ENCODE measurements at places on chromosomes 16 and 17.

DNA sequence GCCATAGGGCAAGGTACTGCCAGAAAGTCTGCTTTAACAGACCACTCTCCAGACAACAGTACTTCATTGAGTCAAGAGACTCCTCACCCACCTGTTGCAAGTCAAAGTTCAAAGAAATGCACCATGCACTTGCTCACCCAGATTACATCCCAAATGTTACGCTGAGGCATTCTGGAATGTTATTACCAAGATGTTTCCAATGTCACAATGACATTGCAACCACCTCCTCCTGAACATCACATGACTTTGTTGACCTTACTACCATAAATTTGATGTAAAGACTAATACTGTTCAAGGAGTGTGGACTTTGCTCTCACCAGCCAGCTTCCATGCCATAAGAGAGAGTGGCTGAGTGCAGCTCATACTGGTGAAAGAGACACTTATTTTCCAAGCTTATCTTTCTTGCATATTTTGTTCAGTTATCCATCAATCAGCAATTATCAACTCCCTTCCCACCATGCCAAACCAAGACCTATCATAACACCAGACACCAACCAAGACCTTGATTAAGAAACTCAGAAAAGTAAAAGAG, 58.5 kb upstream of the BCAR1 start:
- no peak for DNase-seq

GRCh38 chr17:55750750-55751657, at the start of gene PCTP:
PCTP (plus strand) TSS chr17:55751051; CDS start chr17:55751104, 53 bp downstream.
- DNase-seq, result peak; percentile 97

DNA sequence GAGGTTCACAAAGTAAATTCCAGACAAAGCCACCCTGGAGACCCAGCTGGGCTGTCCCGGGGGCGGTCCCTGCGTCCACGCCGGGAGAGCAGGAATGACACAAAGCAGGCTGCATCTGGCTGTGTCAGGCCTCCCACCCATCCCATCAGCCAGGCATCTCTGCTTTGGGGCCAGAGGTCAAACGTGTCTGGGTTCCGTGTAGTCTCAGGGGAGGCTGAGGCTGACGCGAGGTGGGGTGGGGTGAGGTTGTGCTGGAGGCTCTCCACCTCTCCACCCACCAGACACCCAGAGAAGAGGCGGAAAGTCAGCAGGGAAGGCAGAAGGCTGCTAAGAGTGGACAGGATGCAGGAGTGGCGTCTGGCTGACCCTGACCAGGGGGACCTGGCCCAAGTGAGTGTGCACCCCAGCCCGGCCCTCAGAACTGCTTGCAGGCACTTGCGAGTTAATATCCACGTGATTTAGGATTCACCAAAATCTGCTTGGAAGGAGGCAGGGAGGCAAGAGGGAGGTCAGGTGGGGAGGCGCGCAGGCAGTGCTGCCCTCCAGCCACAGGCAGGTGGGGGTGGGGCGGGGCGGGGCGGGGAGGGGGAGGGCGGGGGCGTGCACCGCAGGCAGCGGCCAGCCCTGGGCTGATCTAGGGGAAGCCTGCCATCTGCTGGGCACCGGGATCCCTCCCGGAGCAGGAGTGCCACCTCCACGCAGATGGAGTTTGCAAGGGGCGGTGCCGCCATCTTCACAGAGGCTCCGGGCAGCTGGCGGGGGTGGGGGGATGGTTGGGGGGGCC, 44.3 kb downstream of the TBC1D16 start:
- peak; percentile 68 for DNase-seq

DNA sequence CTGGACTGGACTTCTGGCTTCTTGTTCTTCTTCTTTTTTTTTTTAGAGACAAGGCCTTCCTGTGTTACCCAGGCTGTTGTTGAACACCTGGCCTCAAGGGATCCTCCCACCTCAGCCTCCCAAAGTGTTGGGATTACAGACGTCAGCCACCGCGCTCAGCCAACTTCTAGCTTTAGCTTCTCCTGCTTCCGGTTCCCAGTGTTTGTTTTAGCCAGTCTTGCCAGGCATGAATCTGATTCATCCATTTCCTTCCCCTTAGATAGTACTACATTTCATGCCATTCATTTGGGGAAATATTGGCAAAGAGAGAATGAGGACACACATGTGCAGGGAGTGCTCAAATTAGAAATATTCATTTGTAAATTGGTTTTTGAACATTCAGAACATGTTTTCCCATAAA, 12.1 kb upstream of the NDUFAB1 start:
- DNase-seq, result no peak

DNA sequence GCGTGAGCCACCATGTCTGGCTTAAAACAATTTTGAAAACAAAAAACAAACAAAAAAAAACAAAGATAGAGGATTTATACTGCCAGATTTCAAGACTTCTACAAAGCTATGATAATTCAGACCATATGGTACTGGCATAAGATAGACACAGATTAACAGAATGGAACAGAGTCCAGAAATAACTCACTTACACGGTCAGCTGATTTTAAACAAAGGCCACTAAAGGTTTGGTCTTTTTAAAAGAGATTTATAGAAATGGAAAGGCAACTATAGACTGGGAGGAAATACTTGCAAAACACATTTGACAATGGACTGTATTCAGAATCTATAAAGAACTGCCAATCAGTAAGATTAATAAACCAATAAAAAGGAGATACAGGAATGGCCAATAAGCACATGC, 48.6 kb upstream of the MNT start:
- no peak for DNase-seq

DNA sequence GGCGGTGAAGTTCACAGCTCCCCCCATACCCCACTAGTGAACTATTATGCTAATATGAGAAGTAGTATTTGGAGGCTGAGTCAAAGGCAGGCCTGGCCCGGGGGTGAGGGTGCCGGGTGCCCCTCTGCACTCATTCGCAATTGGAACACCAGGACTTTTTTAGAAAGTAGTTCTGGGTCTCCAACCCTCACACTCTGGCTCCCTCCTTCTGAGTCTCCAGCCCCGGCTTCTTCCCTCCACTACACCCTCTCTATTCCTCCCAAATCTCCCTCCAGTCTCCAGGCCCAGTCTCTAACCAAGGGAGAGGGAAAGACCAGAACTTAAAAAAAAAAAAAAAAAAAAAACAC, 11.3 kb upstream of the HOXB2 start:
- no peak for DNase-seq

DNA sequence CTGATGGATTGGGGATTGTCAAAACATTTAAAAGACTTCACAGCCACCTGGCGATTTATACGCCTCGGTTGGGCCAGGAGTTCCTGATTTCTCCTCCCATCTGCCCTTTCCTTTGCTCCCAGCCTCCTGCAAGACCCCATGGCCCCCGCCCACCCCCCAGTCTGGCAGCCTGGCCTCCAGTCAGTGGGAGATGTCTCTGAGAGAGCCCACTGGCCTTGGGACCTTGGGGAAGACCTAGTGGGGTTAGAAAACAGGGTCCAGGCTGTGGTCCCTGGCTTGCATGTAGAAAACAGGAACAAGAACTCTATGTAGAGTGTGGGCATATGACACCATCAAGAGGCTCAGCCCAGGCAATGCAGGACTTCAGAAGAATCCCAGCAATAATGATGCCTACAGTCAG, 209.4 kb upstream of the C16orf82 start:
- no peak for DNase-seq

DNA sequence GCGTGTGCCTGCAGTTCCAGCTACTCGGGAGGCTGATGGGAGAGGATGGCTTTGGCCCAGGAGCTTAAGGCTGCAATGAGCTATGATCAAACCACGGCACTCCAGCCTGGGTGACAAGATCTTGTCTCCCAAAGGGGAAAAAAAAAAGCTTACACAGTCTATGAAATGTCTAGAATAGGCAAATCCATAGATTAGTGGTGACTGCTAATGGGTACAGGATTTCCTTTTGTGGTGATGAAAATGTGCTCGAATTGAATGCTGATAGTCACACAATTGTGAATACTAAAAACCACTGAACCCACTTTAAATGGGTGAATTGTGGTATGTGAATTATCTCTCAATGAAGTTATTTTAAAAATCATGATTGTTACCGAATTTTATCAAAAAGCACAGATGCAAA, 14.9 kb downstream of the USP7 start:
- no peak for DNase-seq

DNA sequence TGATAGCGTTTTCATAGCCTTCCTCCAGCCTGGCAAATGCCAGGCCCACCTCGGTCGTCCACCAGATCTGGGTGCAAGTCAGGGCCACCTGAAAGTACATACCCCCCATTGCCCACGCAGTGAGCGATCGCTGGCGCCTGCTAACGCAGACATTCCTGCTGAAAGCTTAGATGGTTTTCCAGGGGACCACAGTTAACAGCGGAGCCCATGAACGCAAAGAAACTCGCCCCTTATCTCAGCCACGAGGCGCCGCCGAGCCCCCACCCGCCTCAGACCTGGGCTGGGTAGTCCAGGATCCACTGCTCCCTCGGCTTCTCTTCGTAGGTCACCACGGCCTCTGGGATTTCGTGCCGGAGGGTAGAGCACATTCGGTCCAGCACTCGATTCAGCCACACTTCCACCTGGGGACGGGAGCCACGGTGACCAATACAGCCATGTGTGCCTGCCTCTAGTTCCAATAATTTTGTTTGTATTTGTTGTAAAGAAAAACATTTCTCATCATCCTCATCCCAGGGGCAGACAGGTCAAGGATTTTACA, 74.5 kb downstream of the DNAH17 start:
- no peak for DNase-seq

GRCh38 chr16:30049871-30050270, 15.7 kb upstream of the ALDOA start:
- DNase-seq, result no peak

DNA sequence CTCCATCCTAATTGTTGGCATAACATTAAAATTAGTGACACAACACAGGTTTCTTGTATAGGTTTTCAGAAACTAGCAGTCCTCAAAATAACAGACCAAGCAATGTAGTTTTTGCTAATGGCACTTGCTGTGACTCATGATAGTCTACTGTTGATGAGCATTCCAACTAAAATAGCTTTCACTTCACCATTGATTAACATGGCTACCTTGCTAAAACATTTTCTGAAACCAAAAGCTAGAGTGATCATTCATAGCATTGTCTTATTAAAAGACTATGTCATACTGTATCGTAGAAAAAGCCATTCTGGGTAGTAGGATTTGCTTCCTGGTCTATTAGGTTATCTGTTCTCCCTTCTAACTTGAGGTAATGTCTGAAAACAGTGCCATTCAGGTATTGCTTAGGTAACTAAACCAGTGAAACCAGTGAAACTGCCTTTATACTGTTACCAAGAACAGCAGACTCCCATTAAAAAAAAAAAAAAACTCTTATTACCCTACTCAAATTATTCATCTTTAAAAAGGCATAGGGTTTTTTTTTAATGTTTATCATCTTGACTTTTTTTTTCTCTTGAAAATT, 2.5 kb upstream of the CLTC start:
- DNase-seq, result peak; percentile 55

DNA sequence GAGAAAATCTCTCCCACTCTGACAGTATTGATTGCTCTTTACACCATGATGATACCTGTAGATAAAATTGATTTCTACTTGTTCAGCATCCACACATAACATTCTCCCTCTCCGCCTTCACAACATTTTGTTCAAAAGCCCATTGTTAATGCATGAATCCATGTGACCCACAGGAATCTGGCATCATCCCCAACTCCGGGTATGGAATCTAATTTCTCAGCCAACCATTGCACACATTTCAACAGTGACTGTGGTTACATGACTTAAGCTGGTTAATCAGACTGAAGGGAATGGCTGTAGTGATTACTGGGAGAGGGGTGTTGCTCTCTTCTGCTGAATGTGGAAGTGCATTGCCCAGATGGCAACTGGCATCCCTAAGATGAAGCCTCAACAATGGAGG, 161.4 kb upstream of the C16orf82 start:
- DNase-seq, result no peak

GRCh38 chr16:49835161-49835777, 20.6 kb downstream of the ZNF423 start:
- DNase-seq, result no peak

DNA sequence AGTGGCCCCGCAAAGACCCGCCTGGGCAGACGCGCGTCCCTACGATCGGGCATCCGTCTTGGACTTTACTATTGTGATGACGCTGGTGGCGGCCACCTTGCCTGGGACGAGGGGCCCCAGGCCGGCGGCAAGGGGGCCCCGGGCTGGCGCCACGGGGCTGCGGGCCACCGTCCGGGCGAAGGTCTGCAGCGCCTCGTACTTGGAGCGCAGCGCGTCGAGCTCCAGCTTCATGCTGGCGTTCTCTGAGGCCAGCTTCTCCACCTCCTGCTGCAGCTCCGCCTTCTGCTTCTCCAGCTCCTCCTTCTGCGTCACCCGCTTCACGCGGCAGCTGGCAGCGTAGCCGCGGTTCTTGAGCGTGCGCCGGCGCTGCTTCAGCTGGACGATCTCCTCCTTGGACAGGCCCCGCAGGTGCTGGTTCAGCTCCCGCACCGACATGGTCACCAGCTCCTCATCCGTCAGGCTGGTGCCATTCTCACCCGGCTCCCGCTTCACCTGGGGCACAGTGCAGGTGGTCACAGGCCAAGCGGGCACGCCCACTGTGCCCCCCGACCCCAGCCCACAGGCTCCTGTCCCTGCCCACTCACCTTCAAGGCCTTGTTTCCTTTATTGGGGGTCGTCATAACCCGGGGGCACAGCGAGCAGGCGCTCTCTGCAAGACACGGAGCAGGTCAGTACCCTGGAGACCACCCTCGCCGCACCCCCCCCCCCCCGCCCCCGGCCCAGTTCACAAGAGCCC, 4.8 kb upstream of the SIRT7 start:
- DNase-seq, result no peak

- no peak for DNase-seq
Measured at GRCh38 chr17:75595920-75596313, 8.3 kb downstream of the MYO15B start.

- no peak for DNase-seq
Measured at GRCh38 chr17:45900723-45901415, 6.5 kb downstream of the MAPT start.

DNA sequence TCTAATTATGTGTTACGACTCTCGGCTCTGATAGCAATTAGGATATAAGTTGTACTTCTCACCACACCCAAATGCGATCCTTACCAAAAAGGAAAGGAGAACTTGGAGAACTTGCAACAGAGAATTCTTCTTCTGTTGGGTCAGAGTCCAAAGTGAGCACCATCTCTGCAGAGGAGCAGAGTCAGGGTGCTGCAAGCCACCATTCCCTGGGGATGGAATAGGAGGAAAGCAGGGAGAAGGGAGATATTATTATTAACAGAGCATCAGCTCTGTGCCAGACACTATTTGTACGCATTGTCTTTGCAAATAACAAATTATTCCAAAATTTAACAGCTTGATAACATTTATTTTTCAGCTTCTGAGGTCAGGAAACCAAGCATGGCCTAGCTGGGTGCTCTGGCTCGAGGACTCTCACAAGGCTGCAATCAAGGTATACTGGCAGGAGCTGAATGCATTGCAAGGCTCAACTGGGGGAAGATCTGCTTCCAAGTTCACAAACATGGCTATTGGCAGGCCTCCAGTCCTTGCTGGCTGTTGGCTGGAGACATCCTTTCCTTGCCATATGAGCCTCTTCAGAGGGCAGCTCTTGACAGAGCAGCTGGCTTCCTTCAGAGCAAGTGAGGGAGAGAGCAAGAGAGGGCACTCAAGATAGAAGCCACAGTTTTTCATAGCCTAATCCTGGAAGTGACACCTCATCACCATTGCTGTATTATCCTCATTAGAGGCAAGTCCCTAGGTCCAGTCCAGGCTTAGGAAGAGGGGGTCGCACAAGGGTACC, 296.2 kb upstream of the CDH5 start:
- no peak for DNase-seq
